ENCODE measurements at places on chromosomes 5 and 9.

GRCh38 chr5:36147681-36148080, 4.0 kb downstream of the LMBRD2 start:
- DNase-seq = no peak

- DNase-seq = no peak
Measured at GRCh38 chr5:39194466-39195136, 24.8 kb downstream of the FYB1 start.

DNA sequence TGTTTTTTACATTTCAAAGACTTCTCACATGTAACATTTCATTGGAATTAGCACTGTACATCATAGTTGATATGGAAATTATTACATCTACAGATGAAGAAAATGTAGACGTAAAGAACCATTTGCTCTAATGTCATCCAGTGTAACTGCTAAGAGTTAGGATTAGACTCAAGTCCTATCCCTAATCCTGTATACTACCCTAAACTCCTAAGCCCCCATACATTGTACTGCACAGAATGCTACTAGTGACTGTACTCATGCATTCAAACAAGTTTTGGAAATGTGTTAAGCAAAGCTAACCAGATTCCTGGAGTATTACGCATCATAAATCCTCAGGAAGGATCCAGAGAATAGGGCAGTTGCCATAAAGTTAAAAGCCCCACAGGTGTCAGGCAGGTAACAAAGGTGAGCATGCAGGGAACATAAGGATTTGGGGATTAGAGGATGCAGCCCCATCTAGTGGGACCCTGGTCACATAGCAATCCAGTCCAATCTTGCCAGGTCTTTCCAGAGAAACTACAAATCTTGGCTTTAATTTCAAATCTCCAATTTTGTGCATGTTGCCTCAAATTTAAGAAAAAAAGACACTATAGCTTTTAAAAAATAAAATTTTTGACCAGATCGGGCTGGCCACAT, 32.0 kb downstream of the HAVCR1 start:
- no peak for DNase-seq

- no peak for DNase-seq
Measured at GRCh38 chr5:170880084-170880483, 18.3 kb downstream of the RANBP17 start.

DNA sequence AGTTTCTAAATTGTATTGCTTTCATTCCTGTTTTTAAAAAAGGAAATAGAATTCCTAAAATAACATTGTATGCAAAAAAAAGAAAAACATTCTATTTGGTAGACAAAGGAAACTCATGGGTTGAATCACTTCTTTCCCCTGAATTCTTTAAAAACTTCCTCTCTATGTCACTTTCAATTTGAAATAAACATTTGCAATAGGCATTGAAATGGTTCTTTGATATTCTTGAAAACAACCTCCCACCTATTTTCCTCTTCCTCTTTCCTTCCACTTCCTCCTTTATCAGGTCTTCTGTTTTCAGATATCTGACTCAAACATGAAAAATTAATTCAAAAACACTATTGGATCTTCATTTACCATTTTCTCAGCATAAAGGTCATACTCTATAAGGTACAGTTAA, 442.0 kb upstream of the MEF2C start:
- DNase-seq = no peak

GRCh38 chr9:119765632-119766175, 396.5 kb upstream of the BRINP1 start:
- no peak for DNase-seq

DNA sequence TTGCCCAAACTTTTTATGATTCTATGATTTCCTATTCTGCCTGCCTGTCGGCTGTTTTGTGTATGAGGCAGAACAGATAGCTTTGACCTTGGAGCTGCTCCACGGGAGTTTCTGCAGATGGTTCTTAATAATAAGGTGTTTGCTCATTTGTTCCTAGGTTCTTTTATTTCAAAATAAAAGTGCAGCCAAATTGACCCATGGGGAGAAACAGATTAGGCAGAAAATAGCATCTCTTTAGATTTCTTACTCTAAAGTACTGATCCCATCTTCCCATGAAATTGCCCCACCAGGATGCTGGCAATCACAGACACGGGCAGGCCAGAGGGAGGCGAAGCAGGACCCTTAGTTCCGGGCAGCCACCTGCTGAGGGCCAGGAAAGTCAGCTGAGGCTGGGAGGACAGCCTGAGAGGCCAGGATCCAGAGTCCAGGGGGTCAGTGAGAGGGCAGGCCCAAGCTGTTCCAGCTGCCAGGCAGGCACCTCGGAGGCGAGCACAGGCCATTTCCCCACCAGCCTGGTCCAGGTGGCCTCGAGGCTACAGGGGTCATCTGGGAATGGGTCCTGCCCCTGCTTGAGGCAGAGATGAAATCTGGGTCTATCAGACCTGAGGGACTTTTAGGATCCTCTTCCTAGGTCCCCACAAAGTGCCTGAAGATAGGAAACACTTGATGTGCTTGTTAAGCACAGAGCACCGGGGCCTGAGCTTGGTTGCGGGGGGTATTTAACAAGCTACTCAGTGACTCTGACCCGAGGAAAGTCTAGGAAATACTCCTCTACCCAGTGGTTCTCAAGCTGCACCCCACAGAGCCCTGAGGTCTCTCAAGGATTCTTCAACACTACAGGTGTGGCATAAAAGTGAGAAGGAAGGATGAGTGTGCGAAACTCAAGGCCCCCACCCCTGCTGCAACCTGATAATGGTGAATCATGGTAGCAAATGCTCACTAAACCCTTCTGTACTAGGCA, 145.4 kb downstream of the CMYA5 start:
- no peak for DNase-seq

DNA sequence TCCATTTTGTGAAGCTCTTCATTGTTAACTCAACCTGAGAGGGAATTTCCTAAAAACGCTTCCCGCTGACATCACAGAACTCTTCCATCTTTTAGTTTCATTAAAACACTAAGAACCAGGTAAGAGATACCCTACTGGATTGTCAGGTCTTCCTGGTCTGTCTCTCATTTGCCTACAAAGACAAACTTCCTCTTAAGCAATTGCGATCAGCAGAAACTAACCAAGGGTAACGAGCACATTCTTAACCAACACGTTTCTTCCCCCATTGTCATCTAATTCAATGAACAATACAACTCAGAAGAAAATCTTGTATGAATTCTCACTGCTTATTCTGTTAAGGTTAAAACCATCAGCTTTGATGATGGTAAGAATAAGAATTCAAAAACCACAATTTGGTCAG, 6.6 kb downstream of the FBXW11 start:
- DNase-seq = no peak

GRCh38 chr5:179312557-179313235, 32.6 kb downstream of the ADAMTS2 start:
- DNase-seq = no peak

DNA sequence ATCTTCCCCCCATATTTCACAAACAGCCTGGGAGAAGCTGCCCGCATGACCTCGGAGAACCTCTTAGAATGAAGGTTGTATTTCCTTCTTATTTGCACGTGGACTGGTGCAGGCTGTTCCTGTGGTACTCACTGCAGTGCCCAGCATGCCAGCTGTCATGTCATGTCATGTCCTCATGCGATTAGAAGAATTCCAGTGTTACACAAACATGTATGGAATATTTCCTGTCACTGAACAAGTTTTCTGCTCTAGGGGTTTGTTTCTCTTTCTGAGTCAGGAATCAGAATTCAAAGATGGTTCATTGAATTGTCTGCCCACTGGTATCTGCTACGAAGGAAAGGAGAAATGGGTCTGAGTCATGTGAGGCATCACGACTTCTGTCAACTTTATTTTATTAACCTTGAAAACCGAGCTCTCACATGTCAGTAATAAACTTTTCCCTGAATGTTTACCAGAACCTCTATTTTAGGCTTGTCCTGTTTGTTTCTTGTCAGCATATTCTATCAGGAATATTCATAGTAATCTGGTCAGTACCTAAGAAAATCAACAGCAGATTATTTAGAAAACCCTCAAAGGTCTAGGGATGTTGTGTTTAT, 415.6 kb downstream of the GADD45G start:
- no peak for DNase-seq

DNA sequence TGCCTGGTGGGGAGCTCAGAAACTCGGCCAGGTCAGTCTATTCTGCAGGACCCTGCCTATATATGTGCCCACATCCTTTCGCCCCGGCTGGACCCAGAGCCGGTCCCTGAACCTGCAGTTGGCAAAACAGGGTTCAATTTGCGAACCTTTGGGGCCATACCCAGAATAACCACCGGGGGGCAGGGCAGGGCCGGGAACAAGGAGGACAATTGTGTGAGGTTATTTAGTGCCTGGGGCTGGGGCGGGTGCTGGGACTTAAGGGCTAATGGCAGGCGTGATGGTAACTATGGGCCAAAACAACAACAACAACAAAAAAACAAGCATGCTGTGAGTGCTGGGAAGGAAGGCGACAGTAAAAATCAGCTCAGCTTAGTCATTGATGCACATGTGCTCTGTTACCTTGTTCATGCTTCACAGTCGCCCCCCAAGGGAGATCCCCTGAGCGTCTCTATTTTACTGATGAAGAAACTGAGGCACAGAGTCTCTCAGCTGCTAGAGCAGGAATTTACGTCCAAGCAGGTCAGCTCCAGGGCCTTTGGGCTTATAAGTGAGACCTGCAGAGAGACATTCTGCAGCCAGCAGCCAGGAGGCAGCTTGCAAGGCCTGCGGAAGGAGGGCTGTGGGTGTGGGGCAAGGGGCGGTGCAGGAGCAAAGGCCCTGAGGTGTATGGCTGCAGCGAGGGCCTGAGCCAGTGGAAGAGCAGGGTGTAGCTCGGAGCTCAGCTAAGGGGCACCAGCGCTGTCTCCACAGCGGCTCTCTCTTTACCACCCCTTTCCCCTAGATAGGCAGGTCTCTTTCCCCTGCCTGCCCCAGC, 106.0 kb downstream of the PHF2 start:
- DNase-seq = peak; percentile 41

GRCh38 chr5:64318175-64318574, 152.5 kb downstream of the RNF180 start:
- no peak for DNase-seq

- no peak for DNase-seq
Measured at GRCh38 chr9:113154471-113154870, 3.7 kb downstream of the SLC31A2 start.

DNA sequence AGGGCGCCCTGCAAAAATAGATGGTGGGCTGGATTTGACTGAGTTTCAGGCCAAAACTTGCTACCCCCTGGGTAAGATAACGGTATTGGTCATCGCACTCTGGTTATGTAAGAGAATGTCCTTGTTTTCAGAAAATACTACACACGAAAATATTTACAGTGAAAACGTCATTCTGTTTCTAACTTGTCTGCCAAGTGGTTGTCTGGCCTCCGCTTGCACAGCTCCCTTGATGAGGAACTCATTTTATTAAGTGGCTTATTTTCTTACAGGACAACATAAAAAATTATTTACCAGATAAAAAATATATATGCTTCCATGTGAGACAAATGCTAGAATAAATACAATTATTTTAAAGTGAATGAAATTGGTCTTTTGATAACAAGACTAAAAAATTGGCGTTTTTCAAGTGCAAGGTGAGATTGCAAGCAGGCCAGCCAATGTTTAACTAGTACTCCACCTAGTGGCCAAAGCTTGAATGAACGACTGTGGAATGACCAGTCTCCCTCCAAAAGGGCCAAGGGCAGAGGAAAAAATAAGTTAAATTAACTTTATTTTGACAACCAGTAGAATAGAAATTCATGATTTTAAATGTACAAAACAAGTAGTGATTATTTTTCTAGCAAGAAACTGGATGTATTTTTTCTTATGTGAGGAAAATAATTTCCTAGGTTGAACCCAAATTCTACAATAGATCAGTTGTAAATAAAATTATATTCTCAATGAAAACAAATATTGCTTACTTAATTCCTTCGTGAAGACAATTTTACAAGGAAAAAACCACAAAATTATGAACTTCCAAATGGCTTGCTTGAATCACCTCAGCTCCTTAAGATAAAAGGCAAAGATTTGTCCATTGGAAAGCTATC, 93.2 kb downstream of the ZFAND5 start:
- no peak for DNase-seq

- DNase-seq = no peak
Measured at GRCh38 chr9:115883467-115884329, 269.9 kb upstream of the PAPPA start.

DNA sequence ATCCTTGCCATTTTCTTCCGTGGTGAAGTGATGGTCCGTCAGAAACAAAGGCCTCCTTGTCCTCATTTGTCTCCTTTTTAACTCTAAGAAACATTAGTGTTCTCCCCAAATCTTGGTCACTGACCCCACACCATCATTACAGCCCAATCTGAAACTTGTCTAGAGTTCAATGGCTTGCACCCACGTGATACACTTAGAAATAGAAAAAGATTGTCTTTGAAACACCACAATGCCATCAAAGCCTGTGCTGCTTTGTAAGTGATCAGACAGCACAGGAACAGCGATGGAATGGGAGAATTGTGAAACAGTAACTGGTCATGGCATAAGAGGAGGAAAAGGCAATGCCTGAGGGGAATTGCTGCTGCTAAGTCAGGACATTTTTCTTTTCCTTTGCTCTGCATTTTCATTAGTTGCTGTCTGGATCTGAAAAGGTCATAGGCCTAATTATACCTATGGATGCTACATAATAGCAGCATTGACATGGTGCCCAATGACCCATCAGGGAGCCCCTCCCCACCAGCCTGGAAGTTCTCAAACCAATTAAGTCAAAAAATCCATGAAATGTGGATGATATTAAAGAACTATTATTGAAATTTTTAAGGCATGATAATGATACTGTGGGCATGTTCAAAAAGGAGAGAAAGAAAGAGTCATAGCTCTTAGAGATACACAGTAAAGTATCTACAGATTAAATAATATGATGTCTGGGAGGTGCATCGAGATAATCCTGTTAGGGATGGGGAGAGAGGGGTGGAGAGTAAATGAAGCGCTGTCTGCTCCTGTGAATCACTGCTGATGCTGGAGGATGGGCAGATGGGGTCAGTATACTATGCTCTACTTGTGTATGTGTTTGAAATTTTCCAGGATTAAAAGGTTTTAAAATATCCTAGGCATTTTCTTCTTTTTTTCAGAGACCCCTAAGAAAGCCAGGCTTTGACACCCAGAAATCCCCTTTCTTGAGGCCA, 83.6 kb downstream of the ENC1 start:
- no peak for DNase-seq

GRCh38 chr5:55575815-55576583, 41.2 kb upstream of the PLPP1 start:
- DNase-seq = no peak

- peak; percentile 59 for DNase-seq
Measured at GRCh38 chr5:134555890-134556311, 30.4 kb downstream of the JADE2 start.

DNA sequence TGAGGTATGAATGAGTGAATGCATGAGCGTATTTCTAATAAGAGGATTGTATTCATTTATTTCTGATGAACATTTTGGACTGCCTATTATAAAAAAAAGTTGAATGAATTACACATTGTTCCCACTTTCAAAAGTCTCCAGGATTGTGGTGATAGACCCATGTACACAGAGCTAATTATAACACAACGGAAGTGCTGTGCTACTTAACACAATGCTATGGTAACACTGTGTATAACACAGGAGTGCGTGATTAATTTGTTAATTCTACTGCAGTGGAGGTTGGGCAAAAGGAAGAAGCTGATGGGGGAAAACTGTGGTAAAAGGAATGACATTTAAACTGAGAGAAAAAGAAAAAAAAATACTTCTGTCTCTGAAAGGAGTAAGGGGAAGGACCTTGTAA, 147.8 kb upstream of the MEF2C start:
- DNase-seq = no peak

All from stimulated activated CD8-positive, alpha-beta memory T cell treated with anti-CD3 and anti-CD28 coated beads, Interleukin-4, amount 100 ng/mL, for 4 hours (primary cell).